Gastrocnemius medialis (tissue), 4 donors: ENCODE measurements at places on chromosomes 7 and 10. TPM values are rescaled to one million over a fixed set of nuclear protein-coding genes. Genes with fewer than 3 reads are reported as not detected.

Gene ZP3
- not detected for total RNA-seq

Gene NXPH1
- total RNA-seq = not detected

Gene EXOC6
- total RNA-seq = 14.6 TPM

Gene ZPBP
- total RNA-seq = not detected

Gene TAS2R4
- 1.4 TPM for total RNA-seq
